Stimulated activated CD4-positive, alpha-beta T cell treated with anti-CD3 and anti-CD28 coated beads, Interleukin-2, amount 100 ng/mL, for 48 hours (primary cell): ENCODE measurements at places on chromosomes 13 and 19.
A peak's percentile ranks its signal among the peaks of the same experiment; 100 is the strongest.

GRCh38 chr13:109712124-109712722, 74.2 kb downstream of the IRS2 start:
- DNase-seq = no peak

GRCh38 chr13:80860845-80861244, 519.9 kb upstream of the SPRY2 start:
- DNase-seq = no peak

- DNase-seq = no peak
Observed at GRCh38 chr19:4367781-4368127, 24.4 kb downstream of the MPND start.

GRCh38 chr19:1417145-1417544, 9.8 kb downstream of the DAZAP1 start:
- no peak for DNase-seq

GRCh38 chr13:90032841-90033493, 1314.5 kb upstream of the MIR17HG start:
- DNase-seq = no peak

DNA sequence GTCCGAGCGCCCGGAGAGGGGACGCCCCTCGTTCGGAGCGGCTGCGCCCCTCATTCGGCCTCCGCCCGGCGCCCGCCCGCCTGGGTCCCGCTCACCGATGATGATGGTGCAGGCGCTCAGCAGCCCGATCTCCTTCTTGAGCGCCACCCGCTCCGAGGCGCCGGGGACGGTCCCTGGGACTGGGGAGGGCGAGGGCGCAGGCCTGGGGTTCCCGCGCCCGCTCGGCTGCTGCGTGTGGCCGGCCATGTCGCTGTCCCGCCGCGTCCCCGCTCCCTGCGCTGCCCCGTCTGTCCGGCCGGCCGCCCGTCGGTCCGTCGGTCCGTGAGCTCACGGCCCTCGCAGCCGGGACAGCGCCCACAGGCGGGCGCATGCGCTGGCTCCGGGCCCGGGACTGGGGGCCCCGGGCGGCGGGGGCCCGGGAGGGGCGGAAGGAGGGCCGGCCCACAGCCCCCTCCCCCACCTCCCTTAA, at the start of gene SLC7A10:
TSS of gene SLC7A10 (minus strand) at position 393 of the 469 bp plus-strand sequence. CDS start at position 246, 147 bp downstream.
- DNase-seq = no peak

GRCh38 chr13:43058318-43058674, 34.9 kb downstream of the DNAJC15 start:
- no peak for DNase-seq

DNA sequence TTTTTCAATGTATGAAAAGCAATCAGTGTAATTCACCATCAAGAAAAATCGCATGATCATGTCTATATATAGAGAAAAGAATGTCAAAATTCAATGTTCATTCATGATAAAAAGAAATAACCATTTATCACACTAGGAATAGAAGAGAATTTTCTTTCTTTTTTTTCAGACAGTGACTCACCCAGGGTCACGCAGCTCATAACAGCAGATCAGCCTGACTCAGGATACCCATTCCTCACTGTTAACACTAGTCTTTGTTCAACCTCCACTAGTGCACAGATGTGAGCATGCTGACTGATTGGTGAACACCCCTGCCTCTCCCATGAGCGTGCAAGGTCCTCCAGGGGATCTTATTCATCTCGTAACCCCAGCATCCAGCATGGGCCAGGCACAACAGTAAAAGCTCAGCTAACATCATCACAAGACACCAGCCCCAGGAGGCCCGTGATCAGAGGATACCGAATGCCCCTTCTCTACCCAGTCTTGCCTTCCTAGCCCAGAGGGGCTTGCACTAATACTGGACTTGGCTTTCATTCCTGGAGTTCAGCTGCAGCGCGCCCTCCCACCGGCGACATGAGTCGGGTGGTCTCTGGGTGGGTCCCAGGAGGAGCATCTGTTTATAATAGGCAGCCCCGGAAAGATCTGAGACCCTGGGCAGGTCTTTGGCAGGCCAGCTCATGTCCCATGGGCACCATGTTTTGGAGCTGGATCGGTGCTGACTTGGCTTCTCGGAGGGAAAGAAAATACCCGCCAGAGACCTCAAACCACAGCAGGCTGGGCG, 539.5 kb upstream of the SLC10A2 start:
- no peak for DNase-seq

- peak; percentile 37 for DNase-seq
Observed at GRCh38 chr13:49627831-49628652, at the start of gene ARL11. ARL11 (plus strand) TSS chr13:49628507; CDS start chr13:49630448, 1,941 bp downstream.

DNA sequence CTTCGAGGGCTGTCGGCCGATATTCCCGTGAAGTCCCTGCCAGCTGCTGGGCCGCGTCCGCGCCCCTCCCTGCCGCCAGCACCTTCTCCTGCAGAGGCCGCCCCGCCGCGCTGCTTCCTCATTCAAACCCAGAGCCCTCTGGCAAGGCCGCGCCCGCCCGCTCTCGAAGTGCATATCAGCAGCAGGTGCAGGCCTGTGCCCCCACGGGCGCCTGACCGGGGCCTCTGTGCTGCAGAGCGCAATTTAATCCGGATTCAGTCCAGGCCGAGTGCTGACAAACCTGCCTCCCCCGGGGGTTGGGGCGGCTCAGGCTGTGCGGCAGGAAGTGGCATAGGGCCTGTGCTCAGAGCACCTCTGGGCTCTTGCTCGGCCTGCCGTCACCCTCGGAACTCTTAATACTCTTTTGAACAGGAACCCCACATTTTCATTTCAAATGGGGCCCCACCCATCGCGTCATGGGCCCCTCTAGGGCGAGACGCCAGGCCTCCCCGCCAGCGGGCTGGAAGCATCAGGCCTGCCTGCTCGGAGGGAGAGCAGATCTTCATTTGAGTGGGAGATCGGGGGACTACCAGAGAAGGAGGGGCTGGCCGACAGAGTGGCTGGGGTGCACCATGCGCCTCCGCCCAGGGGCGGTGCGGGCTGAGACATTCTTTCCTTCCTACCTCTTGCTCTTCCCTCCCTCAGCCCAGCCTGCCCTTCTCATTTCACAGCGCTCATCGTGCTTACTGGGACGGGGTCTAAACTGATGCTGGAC, 125.7 kb downstream of the TNFRSF19 start:
- peak; percentile 34 for DNase-seq

GRCh38 chr19:32914879-32915660, 45.5 kb upstream of the SLC7A9 start:
- DNase-seq = no peak

GRCh38 chr13:103878891-103879605, 812.8 kb upstream of the SLC10A2 start:
- no peak for DNase-seq

GRCh38 chr19:29550896-29551295, 25.1 kb downstream of the VSTM2B start:
- DNase-seq = no peak

GRCh38 chr13:37493775-37494174, 104.8 kb downstream of the POSTN start:
- no peak for DNase-seq

GRCh38 chr19:53467485-53468262, at the start of gene ZNF813:
ZNF813 (plus strand) TSS chr19:53467733; CDS start chr19:53483823, 16,090 bp downstream.
- DNase-seq = peak; percentile 96

DNA sequence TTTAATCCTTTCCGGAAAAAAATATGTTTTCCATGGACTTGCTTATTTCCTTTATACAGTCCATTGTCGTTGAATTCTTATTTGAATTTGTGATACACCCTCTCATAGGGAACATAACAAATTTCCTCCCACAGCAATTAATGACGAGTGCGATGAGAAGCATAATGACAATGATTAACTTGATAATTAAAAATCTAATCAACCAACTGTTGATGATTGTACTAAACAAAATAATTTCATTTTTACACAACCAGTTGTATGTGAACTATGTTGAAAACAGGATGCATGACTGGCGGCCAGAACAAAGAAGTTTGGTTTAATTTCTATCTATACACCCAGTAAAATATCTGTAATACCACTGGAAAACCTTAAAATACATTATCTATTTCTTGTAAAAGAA, 26.1 kb upstream of the CEACAM21 start:
- DNase-seq = no peak

DNA sequence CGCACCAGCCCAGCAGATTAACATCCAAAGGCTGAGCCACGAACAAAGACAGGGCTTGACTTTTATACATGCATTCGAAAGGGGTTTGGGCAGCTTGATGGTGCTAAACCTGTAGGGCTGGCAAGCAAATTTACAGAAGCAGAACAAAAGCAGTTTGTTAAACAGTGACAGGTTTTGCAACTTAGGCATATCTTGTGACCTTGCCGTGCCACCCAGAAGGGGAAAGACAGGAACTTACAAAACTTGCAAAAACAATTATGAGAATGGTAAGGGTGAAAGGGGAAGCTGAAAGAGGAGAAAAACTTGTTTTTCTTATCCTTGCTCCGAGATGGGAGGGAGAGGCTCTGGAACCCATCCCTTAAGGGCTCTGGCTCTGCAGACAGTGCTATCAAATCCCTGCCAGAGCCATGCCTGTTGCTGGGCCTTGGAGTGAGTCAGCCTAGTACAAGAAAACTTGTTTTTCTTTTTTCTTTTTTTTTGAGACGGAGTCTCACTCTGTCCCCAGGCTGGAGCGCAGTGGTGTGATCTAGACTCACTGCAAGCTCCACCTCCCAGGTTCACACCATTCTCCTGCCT, 1325.2 kb upstream of the PRR20A start:
- DNase-seq = no peak

DNA sequence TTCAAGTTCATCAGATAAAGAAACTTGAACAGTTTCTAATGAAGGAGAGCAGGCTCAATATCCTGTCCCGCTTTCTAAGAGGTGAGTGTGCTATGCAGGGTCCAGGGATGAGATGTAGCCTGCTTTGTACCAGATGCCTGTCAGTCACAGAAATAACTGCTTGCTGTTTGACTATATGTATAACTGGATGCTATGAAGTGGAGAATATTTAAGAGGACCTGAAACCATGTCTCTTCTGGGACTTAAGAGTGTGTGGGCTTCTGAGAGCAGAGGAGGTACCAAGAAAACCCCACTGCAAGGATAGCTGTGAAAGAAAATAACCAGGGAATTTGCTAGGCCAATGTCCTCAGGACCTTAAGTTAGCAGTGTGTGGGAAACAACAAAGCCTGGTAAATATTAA, 246.3 kb upstream of the RFC3 start:
- DNase-seq = no peak

DNA sequence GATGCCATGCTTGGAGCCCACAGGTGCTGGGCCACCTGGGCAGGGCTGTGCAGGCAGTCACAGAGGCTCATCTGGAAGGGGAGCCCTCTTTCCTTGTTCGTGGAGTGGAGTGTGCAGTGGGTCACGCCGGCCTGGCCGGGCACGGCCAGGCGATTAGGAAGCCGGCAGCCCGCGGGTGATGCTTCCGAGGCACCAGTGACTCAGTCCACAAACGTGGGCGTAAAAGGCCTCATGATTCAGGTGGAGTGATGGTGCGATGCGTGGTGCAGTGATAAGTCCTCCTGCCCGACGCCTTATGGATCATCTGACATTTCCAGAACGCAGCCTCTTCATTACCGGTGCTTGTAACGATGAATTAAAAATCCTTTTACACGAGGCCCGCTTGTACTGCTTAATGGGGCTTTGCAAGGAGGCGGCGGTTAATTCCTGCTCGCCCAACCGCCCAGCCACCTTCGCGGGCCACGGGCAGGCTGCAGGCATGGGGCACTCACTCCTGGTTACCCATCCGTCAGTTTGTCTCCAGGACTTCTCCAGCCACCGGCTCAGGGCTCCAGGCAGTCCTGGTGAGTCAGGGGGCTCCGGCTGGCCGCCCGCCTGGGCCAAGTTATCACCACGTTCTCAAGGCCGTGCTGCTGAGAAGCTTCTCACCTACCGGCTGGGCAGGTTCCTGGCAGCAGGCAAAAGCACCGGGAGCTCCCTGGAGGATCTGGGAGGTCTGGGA, 172.4 kb downstream of the KDM4B start:
- no peak for DNase-seq

GRCh38 chr13:51269039-51269438, 46.8 kb downstream of the FAM124A start:
- no peak for DNase-seq

- DNase-seq = no peak
Observed at GRCh38 chr13:31774186-31774750, 34.9 kb downstream of the RXFP2 start.

DNA sequence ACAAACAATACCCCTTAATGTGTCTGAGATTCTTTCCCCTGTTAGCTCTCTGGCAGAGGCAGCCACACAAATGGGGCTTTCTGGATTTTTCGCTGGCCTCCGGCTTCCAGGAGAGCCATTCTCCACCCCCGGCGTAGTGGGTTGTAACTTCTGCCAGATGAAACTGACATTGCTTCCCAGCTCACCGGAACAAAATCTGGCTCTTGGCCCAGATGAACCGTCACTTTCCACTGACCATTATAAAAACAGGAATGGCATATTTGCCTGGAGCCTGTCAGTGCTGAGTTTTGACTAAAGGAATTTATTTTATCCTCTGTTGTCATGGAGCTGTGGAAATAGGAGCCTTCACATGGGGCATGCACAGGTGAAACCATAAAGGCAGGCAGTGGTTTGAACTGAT, 120.6 kb upstream of the GPR12 start:
- DNase-seq = no peak

DNA sequence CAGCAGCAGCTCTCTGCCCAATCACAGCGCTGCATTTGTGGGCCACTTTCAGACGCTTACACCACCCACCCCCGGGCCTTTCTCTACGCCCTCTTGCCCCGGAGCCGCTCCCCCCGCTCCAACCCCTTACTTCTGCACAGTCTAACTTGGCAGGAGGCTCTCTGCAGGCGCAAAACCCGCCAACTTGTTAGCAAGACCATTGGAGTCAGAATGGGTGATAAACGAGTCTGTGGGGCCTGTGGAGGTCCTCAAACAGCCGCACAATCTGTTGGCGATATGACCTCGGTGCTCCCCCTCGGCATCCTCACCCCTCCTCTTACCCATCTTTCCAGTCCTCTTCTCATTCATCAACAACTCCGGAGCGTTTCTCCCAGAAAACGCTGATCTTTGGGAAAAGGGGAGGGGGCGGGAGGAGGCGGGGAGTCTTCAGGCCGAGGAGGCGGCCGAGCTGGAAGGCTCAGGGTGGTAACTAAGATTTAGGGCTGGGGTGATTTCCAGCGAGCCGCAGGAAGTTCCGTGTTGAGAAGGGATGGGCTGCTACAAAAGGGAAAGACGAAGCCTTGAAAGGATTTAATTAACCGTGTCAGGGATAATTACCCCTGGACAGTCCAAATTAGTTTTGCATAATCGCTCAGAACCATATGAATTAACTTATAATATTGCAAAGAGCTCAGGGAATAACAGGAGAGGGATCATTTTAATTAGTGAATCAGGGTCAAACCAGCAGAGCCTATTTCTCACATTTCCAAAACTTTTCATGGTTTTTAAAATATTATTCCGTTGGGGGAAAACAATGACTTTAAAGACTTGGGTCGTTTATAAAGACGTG, 4.1 kb downstream of the SOX21 start:
- no peak for DNase-seq

DNA sequence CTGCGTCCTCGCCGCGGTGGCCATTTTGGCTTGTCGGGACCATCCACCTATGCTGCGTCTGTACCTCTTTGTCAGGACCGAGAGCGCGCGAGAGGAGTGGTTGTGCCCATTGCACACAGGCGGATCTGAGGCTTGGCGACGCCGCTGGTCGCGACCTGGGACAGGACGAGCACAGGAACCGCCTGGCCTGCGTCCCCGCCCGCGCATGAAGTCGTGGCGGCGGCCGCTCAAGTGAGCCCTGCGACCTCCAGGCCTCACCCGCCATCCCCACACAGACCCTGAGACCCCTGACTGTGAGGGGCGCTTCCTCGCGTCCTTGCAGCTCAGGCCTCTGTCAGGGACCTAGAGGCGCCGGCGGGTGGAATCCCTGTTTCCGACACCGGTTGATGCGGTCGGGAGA, 16.8 kb downstream of the ZNF586 start:
- no peak for DNase-seq
